Hematopoietic multipotent progenitor cell treated with erythropoietin and hydrocortisone succinate and interleukin-3 and kit ligand, for 15 days (in vitro differentiated cells): ENCODE measurements at places on chromosomes 7 and 10.

GRCh38 chr10:75233444-75234016 lies 2.2 kb downstream of the COMTD1 start:
- DNase-seq: no peak

DNA sequence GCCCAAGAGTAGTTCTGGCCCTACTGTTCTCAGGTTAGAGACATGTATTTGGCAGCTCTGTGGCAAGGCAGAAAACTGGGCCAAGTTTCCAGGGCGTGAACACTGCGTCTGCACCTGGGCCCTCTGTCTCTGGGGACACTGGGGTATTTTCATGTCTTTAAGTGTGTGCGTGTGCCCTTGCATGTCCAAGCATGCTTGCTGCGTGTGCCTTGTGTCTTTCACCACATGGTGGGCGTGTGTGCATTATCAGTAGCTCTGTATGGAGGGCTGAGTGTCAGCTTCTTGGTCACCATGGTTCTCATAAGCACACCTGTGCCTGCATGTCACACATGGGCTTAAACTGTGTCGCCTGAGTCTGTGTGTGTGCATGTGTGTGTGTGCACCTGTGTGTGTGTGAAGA lies 69.3 kb downstream of the HIPK2 start:
- no peak for DNase-seq

DNA sequence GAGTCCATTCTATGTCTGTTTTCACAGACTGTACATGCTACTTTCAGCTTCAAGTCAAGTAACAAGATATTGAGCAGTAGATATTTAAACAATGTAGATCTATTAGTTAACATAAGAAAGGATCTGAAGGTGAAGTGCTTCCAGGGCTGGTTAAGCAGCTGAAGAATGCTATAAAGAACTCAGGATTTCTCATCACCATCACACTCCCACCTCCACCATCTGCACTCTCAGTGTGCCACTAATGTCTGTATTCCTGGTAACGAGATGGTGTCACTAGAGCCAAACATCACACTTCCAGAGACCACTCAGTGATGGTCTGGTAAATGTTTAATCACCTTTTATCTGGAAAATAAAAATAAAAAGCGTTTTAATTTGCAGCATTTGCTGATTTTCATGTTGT lies 224.0 kb upstream of the FERD3L start:
- no peak for DNase-seq

DNA sequence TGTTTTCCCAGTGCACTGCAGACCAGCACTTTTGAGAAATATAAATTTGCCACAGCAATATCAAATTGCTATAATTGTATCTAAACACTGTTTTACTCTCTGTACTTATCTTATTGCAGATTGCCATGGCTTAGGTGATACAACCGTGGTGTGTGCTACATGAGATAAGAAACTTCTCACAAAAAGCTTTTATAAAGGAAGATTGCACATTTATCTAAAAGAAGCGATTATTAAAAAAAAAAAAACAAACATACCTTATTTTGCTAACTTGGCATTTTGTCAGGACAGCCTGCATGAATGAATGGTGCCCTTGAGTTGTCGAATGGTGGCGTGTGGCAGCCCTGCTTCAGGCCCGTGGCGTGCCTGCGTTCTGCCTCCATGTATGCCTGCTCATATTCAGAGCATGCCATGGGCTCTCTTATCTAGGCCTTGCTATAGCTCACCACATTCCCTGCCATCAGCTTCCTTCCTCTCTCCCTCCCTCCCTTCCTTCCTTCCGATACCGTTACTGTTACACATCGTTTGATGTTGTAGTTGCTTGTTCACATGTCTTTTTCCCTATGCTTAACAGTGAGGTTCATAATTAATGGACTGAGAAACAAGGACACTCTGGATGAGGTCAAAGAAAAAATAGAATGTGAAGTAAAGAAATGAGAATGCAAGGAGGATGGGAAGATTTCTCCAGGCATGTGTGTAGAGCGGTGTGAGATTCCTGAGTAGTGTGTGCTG lies 34.9 kb downstream of the PRKAR2B start:
- peak; percentile 67 for DNase-seq

DNA sequence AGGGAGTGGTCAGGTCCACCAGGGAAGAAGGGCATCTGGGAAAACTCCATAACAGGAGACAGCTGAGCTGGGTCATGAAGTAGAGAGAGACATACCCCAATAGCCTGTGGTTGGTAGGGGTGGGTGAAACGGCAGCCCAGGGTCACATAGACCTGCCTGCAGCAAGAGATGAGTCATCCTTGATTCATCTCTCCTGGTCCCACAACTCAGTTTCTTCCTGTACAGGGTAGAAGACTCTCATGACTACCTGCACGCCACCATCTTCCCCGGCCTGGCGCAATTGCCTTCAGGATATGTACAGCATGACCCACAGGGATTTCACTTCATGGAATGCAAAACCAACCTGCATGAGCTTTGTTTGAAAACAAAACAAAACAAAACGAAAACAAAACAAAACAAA lies 45.1 kb upstream of the ADAM12 start:
- no peak for DNase-seq

- no peak for DNase-seq
Observed at GRCh38 chr7:12942609-12943008, 255.2 kb downstream of the ARL4A start.

- DNase-seq: no peak
Observed at GRCh38 chr7:36088966-36089365, 64.1 kb upstream of the EEPD1 start.

- no peak for DNase-seq
Observed at GRCh38 chr7:48904975-48905374, 19.4 kb upstream of the CDC14C start.

DNA sequence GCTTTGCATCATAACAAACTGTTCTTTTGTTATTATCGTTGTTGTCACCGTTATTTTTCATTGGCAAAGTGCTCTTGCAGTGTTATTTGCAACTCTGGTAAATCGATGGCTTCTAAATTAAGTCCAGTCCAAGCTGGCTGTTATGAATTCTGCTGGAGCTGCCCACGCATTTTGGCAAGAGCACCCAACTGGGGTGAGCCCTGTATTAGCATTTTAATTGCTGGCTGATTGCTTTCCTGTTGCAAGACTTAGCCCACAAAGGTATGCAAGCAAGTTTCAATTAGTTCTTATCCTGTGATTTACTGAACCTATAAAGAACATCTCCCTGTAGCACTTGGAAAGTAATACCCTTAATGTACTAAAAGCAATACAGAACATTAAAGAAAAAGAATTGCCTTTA lies 226.8 kb downstream of the ACTR3B start:
- DNase-seq: no peak

GRCh38 chr10:11563936-11564335 lies 47.5 kb downstream of the USP6NL start:
- no peak for DNase-seq

DNA sequence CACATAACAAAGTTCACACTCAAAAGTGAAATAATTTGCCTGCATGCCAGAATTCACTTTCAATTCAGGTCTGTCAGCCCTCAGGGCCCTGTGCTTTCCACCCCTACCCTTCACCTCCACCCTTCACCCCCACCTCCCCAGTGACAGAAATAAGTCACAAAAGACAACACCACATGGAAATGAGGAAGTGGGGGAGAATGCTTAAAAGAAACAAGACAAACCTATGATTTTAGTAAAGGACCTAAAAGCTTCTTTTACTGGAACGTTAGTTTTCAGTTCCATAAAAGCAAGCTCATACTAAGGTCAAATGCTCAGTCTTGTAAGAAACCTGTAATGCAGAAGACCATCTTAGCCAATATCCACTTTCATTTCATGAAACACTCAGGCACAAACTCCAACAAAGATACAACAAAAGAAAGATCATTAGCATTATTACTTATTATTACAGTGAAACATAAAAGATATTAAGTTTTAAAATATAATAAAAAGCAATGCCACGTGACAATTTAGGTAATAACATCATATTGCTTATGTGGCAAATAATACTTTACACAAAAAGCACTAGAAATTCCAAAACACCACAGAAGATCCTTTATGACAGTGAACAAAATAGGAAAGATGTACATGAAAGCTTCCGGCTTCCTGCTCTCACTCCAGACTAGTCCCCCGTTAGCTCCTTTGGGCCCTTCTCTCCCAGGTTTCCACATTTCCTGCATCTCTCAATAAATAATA lies 112.1 kb downstream of the LMBR1 start:
- DNase-seq: no peak

DNA sequence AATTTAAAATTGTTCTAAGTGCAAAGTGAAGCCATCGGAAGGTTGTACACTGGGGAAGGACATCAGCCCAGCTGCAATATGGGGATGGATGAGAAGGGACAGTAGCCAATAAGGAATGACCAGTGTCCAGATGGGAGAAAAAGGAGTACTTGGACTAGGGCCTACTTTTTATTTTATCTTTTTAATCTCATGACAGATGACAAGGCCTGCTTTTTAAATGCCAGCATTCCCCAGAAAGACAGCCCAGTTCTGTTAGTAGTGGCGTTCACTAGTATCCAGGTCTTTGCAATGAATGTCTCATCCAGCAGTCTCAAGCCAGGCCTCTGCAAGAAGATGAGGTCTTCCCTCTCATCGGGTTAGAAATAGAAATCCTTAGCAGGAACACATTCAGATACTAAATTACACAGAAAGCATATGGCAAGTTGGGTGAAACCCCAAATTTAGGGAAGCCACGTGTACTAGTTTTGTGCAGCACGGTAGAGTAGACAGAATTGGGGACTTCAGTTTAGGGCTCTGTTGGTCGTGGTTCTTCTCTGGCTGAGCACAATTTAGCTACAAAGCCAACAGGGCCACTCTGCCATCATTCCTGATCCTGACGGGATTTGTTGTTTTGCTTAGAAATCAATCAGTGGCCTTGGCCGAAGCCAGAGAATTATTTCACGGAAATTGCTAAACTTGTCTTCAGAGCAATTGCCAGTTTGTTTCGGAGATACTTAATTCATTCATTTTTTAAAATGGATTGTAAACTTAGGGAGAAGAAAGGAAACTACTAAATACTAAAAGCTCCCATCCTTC lies 227.8 kb downstream of the ARHGAP21 start:
- DNase-seq: no peak

- no peak for DNase-seq
Observed at GRCh38 chr7:140036224-140036962, 26.4 kb downstream of the PARP12 start.

- DNase-seq: no peak
Observed at GRCh38 chr10:79128923-79129305, 60.1 kb downstream of the ZMIZ1 start.

DNA sequence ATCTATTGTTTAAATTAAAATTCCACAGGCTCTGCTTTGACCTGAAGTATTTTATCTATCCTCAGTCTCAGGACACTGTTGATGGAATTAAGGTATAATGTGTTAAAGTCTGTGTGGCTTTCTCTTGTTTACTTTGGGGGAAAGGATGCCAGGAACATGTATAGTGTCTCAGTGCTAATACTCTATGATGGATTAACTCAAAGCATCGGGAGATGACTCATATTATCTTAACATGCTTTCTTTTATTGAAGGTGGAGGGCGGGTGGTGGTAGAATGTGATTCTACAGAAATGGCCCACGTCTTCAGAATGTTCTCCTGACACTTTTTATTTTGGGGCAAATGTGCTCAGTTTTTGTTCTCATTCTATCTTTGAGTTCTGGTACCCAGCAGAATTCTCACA lies 189.0 kb downstream of the ANKRD30A start:
- DNase-seq: no peak

DNA sequence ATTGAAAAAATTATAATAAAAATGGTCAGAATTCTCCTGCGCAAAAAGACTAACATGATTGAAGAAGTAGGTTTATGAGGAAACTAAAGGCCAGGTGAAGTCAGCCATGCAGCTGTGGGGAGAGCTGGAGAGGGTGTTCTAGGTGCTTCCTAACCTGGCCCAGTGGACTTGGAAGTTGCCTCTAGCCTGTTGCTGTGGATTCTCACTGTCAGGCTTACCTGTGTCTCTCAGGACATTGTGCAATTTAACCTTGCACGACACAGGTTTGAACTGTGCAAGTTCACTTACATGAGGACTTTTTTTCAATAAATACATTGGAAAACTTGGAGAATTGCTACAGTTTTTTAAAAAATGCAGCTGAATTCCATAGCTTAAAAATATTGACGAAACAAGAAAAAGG lies 266.4 kb downstream of the CXCL12 start:
- no peak for DNase-seq

- DNase-seq: no peak
Observed at GRCh38 chr10:93465806-93466675, 16.1 kb downstream of the MYOF start.

GRCh38 chr7:153457746-153458145 lies 594.5 kb upstream of the DPP6 start:
- no peak for DNase-seq

DNA sequence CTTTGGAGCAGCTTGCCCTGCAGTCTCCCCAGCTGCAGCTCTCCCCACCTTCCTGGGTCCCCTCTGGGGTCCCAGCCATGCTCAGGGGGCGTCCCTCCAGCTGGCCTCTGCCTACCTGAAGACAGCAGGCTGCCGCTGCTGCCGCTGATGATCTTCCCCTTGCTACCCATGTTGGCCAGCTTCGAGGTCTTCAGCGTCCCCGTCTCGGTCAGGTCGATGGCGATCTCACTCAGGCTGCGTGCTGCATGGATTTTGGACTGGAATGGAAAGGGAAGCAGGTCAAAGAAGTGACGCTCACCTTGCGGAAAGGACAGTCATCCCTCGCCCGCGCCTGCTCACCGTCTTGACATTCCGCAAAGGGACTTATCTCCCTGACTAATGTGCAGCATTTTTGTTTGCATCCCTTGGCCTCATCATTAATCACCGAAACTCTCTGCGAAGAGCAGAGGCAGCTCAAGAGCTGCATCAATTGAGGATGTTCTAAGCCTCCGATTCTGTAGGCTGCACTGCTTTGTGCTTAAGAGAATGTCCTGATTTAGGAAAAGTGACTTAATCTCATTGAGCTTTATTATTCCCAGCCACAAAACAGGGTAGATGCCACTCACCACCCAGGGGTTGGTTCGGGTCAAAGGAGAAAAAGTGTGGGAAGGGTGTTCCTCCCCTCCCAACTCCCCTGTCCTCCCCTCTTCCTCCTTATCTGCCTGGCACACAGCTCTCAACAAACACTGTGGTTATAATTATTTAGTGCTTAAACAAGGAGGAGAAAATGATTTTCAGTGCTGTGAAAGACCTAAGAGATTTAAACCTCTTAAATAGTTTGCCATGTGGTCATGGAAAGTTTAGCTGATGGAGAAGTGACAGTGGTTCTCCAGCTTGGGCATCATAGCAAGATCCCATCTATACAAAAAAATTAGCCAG lies 107.3 kb downstream of the PRPF18 start:
- no peak for DNase-seq

DNA sequence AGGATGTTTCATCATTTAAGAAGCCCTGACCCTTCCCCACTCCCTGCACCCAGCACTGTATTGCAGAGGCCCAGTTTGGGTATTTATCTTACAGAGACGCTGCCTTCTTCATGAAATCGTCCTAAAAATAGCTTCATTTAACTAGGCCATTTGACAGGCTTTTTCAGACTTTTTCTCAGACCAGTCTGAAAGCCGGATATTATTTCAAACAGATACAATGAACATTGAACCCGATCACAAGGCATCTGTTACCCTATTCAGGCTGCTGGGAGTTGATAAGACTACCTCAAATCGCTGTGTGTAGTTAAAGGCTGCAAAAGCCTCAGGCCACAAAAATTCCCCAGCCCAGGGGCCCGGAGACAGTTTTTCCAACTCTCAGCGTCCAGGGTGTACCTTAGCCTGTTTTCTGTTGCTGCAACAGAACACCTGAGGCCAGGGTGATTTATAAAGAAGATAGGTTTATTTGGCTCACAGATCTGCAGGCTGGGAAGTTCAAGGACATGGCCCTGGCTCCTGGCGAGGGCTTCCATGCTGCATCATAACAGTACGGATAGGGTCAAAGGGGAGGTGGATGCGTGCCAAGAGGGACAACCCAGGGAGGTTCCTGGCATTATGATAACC lies 130.7 kb upstream of the SH2B2 start:
- no peak for DNase-seq
